Bronchial smooth muscle cell (primary cell): ENCODE measurements at places on chromosomes 5 and 9. TPM values are rescaled to one million over a fixed set of nuclear protein-coding genes. Genes with fewer than 3 reads are reported as not detected.

SCGB3A2 gene
- total RNA-seq = not detected in 2 replicates

OMD gene
- total RNA-seq = 0.95 and 1.1 TPM in 2 replicates

PTGR1 gene
- total RNA-seq = 63.9 and 93.3 TPM in 2 replicates

SV2C gene
- total RNA-seq = not detected in 2 replicates

FAT2 gene
- total RNA-seq = under 0.01 and 0.09 TPM in 2 replicates

DMRT3 gene
- total RNA-seq = not detected in 2 replicates

HTR4 gene
- total RNA-seq = not detected in 2 replicates

PGGT1B gene
- 10.7 and 15.6 TPM in 2 replicates for total RNA-seq

KCNV2 gene
- total RNA-seq = not detected in 2 replicates

GFI1B gene
- total RNA-seq = not detected in 2 replicates

TCF7 gene
- 2.8 and 3.9 TPM in 2 replicates for total RNA-seq

CDKN2B gene
- total RNA-seq = 7.7 and 10.4 TPM in 2 replicates

COX7C gene
- total RNA-seq = 202 and 218 TPM in 2 replicates

GCNT1 gene
- 14.7 and 15.0 TPM in 2 replicates for total RNA-seq

PTPRD gene
- 1.7 and 13.1 TPM in 2 replicates for total RNA-seq

OTULINL gene
- under 0.01 TPM in 1 of 2 replicates, not detected in the other for total RNA-seq

CDX1 gene
- not detected in 2 replicates for total RNA-seq

ALDH1A1 gene
- 7.7 and 10.1 TPM in 2 replicates for total RNA-seq

SPINK4 gene
- 0.95 TPM in 1 of 2 replicates, not detected in the other for total RNA-seq

CCNI2 gene
- total RNA-seq = 0.09 TPM in 1 of 2 replicates, not detected in the other

C9orf152 gene
- not detected in 2 replicates for total RNA-seq

PCDHGA6 gene
- 2.4 and 3.9 TPM in 2 replicates for total RNA-seq

PTPN3 gene
- total RNA-seq = under 0.01 and 0.17 TPM in 2 replicates

RNF44 gene
- 2.1 and 2.5 TPM in 2 replicates for total RNA-seq

HAVCR1 gene
- total RNA-seq = 0.34 TPM in 1 of 2 replicates, not detected in the other

FOXD4L5 gene
- total RNA-seq = 0.09 and 0.16 TPM in 2 replicates

GALNT10 gene
- total RNA-seq = 34.6 and 35.9 TPM in 2 replicates

CD14 gene
- total RNA-seq = 0.32 TPM in 1 of 2 replicates, not detected in the other

FUT7 gene
- total RNA-seq = not detected in 2 replicates

RANBP3L gene
- under 0.01 and 1.1 TPM in 2 replicates for total RNA-seq

PKD2L2 gene
- not detected in 2 replicates for total RNA-seq

PCDHA4 gene
- total RNA-seq = 0.32 and 0.86 TPM in 2 replicates

SLC6A3 gene
- under 0.01 TPM in 1 of 2 replicates, not detected in the other for total RNA-seq

FOXD4L3 gene
- not detected in 2 replicates for total RNA-seq

DDX4 gene
- total RNA-seq = not detected in 2 replicates

TRIM36 gene
- 0.09 and 0.32 TPM in 2 replicates for total RNA-seq

TRIM7 gene
- total RNA-seq = 1.7 and 3.0 TPM in 2 replicates

LRRC8A gene
- total RNA-seq = 21.0 and 27.0 TPM in 2 replicates

PSAT1 gene
- total RNA-seq = 9.0 and 32.4 TPM in 2 replicates

HACD4 gene
- total RNA-seq = 4.9 and 7.4 TPM in 2 replicates
